GM12891 (cell line): ENCODE measurements at places on chromosomes 6 and 20.

- no peak for DNase-seq
Measured at GRCh38 chr20:1469925-1470571, 3.4 kb upstream of the NSFL1C start.

GRCh38 chr20:61499859-61500554, 247.9 kb downstream of the CDH4 start:
- DNase-seq, result no peak

DNA sequence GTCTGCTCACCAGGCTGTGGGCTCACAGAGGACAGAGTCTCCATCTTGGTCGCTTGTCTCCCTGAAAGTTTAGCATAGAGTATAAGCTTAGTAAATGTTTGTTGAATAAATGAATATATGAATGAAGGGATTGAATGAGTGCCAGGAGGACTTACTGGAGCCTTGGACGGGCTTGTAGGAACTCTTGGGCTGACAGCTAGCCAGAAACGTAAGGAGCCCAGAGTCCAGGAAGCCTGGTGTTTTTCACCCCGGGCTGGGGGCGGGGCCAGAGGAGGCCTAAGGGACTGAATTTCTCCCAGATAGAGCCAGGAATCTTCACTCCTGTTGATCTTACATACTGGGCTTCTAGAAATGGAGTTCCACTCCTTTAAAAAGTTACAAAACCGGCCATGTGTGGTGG, 68.5 kb upstream of the SRSF6 start:
- DNase-seq, result no peak

- DNase-seq, result no peak
Measured at GRCh38 chr6:27591699-27592480, 119.0 kb upstream of the ZNF184 start.

GRCh38 chr20:24381886-24382285, 87.5 kb upstream of the SYNDIG1 start:
- DNase-seq, result no peak

DNA sequence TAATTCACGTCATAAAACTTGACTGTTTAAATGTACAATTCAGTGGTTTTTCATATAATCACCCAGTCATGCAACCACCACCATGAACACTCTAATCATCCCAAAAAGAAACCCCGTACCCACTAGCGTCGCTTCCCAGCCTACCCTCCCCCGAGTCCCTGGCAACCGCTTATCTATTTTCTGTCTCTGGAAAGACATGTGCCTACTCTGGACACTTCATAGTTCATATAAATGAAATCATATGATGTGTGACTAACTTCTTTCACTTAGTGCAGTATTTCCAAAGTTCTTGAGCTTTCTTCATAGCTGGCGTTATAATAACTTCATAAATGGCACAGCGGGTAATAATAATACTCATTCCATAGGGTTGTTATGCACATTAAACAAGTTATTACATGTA, 215.2 kb downstream of the MYLK4 start:
- DNase-seq, result no peak

- DNase-seq, result no peak
Measured at GRCh38 chr20:59940956-59941294, 736 bp downstream of the FAM217B start.

DNA sequence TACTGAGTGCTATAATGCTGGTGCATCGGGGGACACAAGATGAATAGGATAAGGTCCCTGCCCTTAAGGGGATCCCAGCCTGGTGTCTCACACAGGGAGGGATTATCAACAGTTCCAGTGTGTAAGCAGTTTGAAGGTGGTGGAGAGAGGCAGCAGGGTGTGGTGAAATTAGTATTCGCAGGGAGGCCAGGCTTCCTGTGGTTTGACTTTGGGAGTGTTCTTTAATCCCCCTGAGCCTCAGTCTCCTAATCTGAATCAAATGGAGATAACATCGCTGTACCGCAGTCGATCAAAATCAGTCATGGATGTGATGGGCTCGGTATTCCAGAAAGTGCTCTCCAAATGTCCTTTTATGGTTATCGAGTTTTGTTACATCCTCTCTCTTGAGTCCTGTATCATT, 288.1 kb upstream of the SUPT3H start:
- no peak for DNase-seq

DNA sequence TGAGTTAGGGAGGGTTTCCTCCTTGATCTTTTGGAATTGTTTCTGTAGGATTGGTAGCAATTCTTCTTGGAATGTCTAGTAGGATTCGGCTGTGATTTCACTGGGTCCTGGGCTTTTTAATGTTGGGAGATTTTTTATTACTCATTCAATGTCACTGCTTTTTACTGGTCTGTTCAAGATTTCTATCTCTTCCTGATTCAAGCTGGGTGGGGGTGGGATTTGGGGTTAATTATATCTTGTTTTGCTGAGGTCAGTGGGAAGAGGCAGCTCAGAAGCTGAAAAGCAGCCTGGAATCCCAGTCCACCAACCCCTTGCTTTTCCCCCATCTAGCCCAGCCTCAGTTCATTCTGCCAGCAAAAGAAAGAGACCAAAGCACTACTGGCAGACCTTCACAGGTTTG, 39.6 kb downstream of the SUMO4 start:
- no peak for DNase-seq

DNA sequence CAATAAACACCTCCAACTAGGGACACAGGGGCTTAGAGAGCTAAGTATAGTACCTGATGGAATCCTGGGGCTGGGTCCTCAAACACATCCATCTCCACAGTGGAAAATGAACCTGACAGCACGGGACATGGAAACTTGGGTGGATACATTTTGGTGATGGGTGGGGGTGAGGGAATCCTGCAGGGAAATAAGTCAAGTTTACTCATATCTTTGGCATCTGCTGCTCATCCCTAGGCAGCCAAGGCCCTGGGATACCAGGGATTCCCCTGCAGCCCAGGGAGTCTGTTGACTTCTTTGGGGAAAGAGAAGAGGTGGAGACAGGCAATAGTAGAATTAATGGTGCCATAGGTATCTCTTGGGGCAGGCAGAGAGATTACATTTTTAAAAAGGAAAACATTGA, 6.6 kb downstream of the APOBEC2 start:
- no peak for DNase-seq

DNA sequence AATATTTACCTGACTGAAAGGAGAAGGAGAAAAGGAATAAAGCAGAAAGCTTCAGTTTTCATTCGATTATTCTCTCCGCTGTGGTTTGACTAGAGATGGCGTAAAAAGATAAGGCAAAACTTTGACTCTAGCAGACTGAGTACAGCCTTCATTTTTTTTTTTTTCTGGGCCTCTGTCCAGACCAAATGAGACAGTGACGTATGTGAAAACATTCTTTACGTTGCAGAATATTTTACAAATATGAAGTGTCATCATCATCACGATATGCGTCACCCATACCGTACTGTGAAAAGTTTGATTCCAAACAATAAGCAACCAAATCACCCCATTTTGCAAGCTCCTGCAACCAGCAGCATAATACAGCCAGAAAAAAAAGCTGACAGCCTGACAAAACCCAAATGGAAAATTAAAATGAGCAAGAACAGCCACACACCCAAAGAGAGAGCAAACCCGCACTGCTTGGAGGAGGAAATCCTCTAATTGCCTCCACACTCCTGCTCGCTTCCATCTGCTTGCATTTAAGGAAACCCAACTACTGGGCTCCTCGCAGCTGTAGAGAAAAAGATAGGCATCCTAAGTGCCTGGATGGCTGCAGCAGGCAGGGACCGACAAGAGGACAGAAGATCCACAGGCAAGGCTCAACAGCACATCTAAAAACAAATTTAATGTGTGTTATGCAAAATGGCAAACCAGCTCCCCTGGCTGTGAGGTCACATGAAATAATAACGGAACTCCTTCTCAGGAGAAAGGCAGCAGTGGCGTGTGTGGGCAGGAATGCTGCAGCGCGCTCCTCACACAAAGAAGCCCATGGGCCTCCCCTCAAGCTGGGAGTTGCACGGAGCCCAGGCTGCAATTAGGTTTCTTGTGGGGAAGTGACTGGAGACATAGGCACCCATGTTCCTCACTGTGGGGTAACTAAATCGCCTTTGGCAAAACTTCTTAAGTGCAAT, 113.1 kb downstream of the FYN start:
- no peak for DNase-seq

- no peak for DNase-seq
Measured at GRCh38 chr6:147961481-147962141, 381.0 kb upstream of the SASH1 start.

DNA sequence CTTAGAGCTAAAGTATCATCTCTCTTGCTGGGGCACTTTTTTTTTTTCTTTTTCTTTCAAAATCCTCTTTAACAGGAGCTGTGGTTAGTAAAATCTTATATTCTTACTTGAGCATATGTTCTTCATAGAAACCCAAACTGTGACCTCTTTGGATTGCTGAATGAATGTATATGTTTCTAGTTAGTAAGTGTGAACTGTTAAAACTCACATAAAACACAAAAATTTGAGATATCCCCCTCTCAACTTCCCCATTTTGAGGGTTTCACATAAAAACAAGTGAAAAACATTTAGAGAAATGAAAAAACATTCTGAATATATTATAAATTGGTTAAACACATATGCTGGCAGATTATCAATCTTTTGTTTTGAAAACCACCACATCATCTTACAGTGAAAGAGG, 78.1 kb downstream of the INSM1 start:
- DNase-seq, result no peak

- DNase-seq, result no peak
Measured at GRCh38 chr6:157952861-157953351, 28.8 kb upstream of the SYNJ2 start.
